ENCODE measurements at places on chromosomes 5 and 9.
A peak's percentile ranks its signal among the peaks of the same experiment; 100 is the strongest.

GRCh38 chr9:114721491-114722079 is 39.6 kb upstream of the TEX48 start:
- no peak for DNase-seq

- DNase-seq, result no peak
Observed at GRCh38 chr5:96687812-96688453, 25.8 kb downstream of the CAST start.

DNA sequence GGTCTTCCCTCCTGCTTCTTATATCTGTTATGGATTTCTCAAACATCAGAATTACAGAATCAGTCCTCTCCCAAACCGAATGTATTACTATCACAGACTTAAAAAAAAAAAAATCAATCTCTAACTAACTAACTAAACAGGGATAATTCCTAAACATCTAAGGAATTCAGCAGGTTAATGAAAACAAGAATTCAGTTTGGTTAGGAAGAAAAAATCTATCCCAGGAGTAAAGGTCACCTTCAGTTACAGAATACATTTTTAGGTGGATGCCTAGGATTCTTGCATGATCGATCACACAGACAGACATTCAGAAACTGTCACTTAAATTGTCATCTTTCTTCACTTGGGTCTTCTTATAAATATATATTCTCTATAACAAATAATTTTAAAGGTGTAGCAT is 11.5 kb downstream of the PTAR1 start:
- DNase-seq, result no peak

DNA sequence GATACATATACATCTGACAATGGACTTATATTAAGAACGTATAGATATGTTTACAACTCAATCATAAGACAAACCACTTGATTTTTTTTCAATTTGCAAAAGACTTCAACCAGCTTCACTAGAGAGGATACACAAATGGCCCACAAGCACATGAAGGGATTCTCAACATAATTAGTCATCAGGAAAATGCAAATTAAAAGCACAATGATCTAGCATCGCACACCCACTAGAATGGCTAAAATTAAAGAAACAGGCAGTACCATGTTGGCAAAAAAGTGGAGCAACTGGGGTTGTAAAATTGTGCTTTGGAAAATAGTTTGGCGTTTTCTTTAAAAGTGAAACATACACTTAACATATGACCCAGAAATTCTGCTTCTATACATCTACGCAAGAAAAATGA is 80.0 kb upstream of the TRIO start:
- no peak for DNase-seq

GRCh38 chr5:122756264-122756911 is 18.5 kb upstream of the SNX2 start:
- DNase-seq, result no peak

- DNase-seq, result no peak
Observed at GRCh38 chr5:160619381-160619780, 197.7 kb downstream of the PTTG1 start.

- no peak for DNase-seq
Observed at GRCh38 chr5:115977988-115978387, 15.7 kb downstream of the LVRN start.

GRCh38 chr9:96618209-96619123 is 1.2 kb downstream of the CDC14B start:
- peak; percentile 83 for DNase-seq

- DNase-seq, result no peak
Observed at GRCh38 chr9:125845271-125845808, 98.2 kb downstream of the PBX3 start.

DNA sequence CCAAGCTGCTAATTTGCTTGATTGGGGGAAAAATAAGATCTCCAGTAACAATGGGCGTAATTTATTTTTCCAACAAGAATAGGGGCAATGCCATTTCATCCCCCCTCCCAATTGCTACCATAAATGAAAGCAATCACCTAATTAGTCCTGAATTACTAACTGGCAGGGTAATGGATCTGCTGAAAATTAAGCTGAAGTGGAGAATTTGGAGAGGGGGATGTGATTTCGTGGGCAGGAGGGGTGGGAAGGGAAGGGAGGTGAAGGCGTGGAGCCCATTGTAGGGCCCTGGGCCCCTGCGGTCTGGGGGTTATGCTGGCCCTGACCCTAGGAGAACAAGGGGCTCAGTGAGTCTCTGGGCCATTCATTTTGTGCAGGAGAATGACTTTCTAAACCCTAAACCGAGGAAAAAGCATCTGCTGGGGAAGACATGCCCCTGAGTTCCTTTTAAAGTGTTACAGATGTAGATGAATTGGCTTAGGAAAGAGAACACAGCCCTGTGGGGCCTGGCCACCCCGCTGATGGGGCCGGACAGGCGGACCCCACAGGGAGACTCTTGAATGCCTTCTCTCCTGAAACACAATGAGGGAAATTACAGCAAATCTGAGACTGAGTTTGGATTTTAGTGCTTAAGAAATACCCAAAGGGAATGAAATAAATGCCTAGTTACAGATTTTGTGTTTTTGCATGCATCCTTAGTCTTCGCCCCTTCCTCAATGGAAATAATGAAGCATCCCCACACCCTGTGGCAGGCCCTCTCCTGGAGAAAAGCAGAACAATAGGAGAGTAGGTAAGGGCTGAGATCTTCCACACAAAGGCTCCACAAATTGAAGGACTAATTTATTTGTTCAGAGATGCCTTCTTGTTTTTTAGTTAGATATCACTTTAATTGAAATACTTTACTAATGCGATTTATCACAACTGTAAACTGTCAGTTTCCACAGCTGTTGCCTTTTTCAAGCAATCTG is 143.2 kb downstream of the PSAT1 start:
- no peak for DNase-seq

GRCh38 chr9:136820971-136821825 is 13.4 kb downstream of the RABL6 start:
- DNase-seq, result no peak

DNA sequence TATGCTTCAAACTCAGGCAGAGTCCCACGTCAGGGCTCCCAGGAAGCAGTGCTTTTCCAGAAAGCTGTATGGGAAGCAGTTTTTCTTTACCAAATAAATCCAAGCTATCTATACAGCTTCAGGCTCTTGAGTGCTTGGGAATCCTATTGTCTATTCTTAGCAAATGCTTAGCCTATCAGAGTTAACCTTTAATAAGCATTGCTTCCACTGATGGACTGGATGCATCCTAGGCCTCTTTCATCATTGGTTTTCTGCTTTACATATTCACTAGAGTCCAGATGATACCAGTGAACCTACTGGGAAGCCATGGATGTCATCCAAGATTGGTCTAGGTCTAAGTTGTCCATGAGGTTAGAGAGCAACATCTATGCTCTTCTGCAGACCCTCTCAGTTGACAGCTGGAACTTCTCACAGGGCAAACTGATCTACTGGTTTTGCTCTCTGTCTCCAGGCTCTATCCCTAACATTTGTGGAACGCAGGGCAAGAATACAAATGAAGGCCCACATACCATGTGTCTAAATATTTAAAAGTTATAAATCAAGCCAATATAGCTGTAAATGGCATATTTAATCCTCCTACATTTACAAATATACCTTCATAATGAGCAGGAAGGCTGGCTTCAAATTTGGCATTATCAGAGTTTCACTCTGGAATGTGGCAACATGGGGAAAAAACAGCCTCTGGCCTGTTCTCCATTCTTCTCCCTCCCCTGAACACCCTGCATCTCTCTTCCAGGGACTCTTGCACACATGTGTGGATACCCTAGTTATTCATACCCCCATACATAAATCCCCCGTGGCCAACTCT is 49.8 kb upstream of the PLPP1 start:
- DNase-seq, result no peak

GRCh38 chr9:135862809-135863208 is 44.5 kb downstream of the CAMSAP1 start:
- no peak for DNase-seq

DNA sequence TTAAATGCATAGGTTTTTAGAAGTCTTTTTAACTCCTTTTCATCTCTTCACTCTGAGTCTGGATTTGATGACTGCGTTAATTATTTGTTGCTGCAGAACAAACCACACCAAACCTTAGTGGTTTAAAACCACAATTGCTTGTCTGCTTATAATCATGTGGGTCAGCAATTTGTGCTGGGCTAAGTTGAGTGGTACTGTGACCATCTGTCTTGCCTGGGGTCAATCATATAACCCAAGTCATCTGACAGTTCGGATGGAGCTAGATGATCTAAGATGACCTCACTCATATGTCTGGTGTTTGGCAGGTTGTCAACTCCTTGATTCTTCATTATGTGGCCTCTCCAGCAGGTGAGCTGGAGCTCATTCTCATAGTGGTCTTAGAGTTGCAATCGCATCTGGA is 219.1 kb upstream of the ELAVL2 start:
- DNase-seq, result no peak

- no peak for DNase-seq
Observed at GRCh38 chr9:101716629-101717028, 21.8 kb downstream of the GRIN3A start.

GRCh38 chr5:17898766-17899165 is 264.5 kb downstream of the TAF11L14 start:
- no peak for DNase-seq

DNA sequence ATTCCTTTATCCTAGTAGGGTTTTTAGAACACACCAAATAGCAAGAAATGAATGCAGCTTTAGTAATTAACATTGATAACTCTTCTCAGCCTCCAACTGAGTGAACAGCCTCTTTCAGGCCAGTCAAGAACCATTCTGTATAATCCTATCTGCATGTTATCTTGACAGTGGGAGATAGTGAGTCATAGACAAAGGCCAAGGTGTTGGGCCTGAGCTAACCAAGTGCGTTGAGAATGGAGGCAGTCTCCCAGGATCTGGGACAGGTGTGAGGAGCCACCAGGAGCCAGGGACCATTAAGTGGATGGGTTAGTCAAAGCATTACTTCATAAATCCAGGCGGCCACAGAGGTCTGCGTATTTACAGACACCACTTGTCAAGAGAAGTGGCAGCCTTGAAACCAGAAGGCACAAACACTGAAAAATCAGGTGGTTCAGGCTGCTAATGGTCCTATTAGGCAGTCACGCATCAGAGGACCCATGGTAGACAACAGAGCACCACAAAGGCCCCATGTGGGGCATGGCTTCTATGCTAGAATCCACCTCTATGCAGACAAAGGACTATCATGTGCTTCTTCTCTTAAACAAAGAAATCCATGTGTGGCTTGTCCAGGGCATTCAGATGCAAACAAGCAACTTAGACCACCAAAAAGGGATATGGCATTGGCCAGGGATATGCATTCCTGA is 409.7 kb upstream of the PIK3R1 start:
- no peak for DNase-seq

GRCh38 chr9:92247296-92247695 is 46.2 kb downstream of the IARS1 start:
- no peak for DNase-seq

- DNase-seq, result no peak
Observed at GRCh38 chr5:63963080-63963735, 963 bp upstream of the HTR1A start.

- DNase-seq, result no peak
Observed at GRCh38 chr5:4275232-4275631, 679.6 kb downstream of the IRX1 start.

DNA sequence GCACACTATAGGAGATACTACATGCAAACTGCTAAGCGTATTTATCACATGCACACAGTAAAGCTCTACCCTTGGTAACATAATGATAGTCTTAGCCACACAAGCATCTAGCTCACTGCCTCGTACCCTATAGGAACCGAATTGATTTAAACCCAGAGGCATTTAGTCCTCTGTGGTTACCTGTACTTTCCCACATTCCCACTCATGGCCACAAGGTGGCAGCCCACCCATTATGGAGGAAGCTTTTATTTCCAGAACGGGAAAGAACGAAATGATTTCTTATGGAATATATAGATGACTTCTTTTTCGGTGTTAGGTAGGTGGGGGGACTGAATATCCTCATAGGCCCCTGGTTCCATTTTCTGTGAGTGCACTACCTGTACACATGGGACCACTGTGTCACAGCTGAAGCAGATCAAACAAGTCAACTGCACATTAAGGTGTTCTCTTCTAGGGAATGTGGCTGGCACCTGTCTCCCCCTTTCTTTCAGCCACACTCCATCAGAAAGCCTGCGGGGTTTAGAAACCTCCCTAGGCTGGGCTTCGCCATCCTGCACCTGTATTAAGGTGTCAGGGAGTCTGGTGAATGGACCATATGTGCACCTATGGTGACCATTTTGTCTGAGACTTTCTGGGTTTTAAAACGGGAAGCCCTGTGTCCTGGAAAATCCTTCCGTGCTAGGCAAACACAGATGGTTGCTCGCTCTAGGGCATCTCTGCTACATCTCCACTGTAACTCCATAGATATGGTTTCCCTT is 313.2 kb downstream of the SLIT3 start:
- DNase-seq, result no peak

DNA sequence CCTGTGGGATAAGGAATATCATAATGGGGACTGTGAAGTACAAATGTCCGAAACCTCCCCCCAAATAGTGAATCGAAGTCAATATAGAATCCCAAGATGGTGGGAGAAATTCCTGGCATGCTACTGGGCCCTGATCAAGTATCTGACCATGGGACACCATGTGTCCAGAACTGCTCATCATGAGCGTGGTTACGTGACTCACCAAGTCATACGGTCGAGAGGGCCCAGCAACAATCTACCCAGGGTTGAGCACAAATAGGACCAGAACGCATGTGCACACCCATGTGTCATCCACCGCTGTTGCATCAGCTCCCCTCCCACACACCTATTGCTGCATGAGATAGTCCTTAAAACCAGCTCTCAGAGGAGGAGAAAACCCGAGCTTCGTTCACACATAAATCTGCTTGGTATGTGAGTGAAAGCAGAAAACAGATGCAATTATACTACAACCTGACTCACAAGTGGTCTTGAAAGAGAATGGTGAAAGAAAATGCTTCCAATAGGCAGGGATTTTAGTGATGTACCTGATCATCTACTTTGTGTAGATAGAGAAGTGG is 353.2 kb downstream of the CWC27 start:
- no peak for DNase-seq

- no peak for DNase-seq
Observed at GRCh38 chr9:10059044-10059443, 553.8 kb downstream of the PTPRD start.

DNA sequence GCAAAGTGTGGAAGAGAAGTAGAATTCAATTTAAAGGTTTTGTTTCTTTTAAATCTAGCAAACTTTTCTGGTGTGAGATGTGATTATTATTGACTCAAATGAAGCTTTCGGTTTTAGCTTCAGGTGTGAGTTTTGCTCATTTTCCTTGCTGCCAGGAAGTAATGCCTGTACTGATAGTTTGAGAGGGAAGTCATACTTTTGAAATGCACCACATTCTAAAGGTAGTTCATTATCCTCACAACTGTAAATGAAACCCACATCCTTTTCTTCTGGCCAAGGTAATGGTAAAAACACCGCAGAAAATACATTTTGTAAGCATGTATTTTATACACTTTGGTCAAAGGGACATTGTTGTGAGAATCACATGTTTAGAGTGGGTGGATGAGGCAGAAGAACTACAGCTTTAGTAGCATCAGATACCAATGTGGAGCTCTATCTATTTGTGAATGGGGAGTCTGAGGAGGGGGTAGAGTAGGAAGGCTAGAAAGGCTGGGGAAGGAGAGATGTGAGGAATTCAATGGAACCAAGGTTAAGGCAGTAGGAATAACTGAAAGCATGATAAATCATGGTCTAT is 167.0 kb upstream of the CDKN2B start:
- no peak for DNase-seq

GRCh38 chr9:74645007-74645639 is 148.0 kb downstream of the RORB start:
- DNase-seq, result no peak

GRCh38 chr9:34623374-34624235 is 3.3 kb upstream of the DCTN3 start:
- DNase-seq, result no peak

GRCh38 chr9:100426189-100426529 is 784 bp upstream of the MSANTD3 start:
- DNase-seq, result no peak

All from coronary artery (tissue), 2 donors.